ENCODE measurements at places on chromosomes 5 and 9. TPM values are rescaled to one million over a fixed set of nuclear protein-coding genes. Genes with fewer than 3 reads are reported as not detected.

DNA sequence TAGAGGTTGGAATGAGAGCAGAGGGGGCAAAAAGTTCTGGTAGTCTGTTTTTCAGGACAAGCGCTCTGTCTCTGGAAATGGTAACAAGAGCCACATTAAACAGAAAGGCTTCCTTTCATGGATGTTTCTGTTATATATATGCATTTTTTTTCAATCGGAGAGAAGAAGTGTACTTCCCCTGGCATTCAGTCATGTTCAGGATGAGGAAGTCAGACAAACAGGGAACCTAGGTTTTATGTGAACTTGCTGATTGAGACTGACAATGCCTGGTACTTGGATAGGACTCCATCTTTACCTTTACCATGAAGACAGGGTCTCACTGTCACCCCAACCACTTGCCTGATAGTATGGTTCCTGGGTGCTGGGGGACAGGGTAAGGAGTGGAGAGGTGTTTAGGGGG, 30.1 kb upstream of the ZBED3 start:
- DNase-seq: no peak

DNA sequence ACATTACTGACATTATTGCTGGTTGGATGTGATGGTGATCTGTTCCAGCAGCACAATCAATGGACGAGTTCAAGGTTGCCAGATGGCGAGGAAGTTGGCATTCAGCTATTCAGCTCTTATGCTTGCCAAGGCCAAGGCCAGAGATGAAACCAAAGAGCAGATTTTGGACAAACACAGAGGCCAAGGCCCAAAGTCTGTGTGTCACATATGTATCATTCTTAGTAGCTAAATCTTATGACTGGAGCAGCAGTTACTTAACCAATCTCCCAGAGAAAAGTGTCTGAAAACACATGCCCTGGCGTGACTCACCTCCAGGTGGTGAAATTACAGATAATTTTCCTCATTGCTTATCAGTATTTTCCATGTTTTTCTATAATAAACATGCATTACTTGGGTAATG, 189.0 kb upstream of the EGFLAM start:
- DNase-seq: no peak

- peak; percentile 42 for DNase-seq
Measured at GRCh38 chr5:80254767-80255430, 949 bp downstream of the SERINC5 start.

The SHLD3 gene
- polyA plus RNA-seq: 3.8 TPM

- no peak for DNase-seq
Measured at GRCh38 chr5:154243736-154244135, 53.2 kb downstream of the GALNT10 start.

The IGIP gene
- 0.72 TPM for polyA plus RNA-seq

The SPINK1 gene
- not detected for polyA plus RNA-seq

- DNase-seq: peak; percentile 84
Measured at GRCh38 chr9:131885144-131885609, 145.3 kb upstream of the RAPGEF1 start.
